ENCODE measurements at places on chromosomes 5 and 9.

DNA sequence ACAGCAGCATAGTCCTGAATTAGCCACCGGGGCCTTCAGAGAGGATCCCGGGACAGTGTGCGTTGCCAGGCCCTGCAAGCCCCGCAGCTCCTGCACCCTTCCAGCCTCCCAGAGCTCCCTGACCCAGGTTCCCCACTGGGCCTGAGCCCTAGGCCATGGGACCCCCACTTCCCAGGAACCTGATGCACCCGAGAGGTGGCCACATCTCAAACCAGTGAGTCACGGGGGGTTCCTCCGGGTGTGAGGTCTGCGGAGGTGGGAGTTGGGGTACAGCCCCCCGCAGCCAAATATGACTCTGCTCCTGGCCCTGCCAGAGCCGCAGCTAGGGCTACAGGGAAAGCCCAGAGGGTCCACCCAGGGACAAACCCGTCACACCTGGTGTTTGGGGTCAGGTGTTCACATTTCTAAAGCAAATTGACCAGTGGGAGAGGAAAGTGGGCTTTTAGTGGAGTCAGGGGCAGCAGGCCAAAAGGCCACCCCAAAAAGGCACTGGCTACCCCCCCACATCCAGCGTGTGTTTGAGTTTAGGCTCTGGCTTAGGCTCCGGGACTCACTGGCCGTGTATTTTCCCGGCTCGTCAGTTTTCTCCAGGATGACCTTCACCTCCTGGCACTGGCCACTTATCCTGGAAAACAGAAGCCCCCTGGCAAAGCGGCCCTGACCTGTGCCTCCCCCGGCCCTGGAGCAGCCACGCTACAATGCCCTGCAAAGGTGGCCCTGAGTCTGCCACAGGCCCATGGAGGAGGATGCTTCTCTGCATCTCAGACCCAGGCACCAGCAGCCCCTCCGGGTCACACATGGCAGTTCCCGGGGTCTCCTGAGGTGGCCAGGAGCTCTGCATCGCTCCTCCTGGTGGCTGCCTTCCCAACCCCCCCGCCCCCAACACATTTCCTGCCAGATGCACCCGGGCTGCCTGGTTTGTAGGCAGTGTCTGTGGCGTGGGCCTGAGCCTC lies 17.4 kb upstream of the OBP2B start:
- no peak for DNase-seq

DNA sequence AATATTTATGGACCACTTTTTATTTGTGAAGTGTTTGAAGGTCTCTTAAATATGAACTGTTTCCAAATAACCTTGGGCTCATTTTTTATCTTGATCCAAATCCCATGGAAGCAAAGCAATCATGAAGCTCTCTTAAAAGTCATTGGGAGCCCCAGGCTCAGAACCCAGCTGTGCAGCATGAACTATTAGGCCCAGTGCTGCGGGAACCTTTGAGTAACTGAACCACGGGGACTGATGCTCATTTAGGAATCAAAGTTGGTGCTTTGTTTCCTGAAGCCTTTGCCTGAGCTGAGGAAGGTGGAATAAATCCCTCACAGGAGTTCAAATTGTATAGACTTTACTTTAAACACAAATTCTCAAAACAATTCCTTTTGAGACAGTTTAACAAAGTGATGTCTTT lies 27.8 kb downstream of the MAT2B start:
- DNase-seq, result no peak

DNA sequence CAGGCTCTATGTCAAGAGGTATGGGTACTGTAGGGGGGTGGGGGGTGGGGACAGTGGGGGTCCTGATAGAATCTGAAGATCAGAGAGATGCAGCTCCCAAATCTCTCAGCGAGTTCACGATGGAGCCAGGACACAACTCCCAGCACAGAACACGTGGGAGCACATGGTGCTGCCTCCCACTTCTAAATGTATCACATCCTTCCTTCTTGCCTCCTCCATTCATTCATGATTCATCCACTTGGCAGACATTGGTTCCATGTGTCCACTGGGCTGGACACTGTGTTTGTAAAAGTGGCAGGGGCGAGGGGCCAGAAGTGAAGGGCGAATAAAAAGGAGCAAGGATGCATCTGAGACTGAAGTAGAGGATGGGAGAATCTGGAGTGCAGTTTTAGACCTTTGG lies 33.9 kb downstream of the SH3TC2 start:
- no peak for DNase-seq

DNA sequence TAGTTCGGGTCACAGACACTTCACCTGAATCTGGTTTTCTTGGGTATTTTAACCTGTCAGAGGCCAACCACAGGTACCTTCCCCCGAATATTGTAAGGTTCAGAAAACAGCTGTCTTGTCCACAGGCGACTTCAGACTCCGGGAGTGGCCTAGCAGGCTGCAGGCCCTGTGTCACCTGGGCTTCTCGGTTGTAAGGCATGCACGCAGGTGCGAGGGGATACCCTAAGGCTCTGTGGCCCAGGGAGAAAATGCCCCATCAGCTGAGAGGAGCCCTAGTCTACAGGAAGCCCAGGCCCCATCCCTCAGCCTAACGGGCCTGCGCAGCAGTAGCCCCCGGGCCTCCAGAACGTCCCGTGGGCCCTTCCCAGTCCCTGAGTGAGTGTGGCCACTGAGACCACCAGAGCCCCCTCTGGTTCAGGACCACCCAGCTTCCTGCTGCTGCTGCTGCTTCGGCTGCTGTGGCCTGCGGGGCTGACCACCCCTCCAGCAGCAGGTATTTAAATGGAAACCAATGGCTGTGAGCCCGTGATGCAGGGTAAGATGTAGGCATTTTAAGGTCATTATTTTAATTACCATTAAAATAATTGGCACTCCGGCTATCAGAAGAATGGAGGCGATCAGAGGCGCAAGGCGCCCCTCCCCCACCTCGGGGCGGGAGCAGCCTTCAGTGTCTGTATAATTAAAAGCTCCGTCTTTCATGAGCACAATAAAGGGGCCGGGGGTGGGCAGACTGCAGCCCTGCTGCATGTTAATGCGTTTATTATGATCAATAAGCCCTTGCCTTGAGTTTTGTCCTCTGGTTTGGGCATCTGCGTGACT lies 65.4 kb downstream of the PSMB7 start:
- no peak for DNase-seq

- DNase-seq, result no peak
Measured at GRCh38 chr5:155260798-155261197, 247.2 kb downstream of the KIF4B start.
